ENCODE measurements at places on chromosomes 13 and 19.
A peak's percentile ranks its signal among the peaks of the same experiment; 100 is the strongest.

GRCh38 chr19:44648631-44649251 lies 5.0 kb downstream of the PVR start:
- DNase-seq, result no peak

GRCh38 chr13:85497652-85498051 lies 301.6 kb downstream of the SLITRK6 start:
- DNase-seq, result no peak

- no peak for DNase-seq
Measured at GRCh38 chr13:43830497-43830881, 43.7 kb upstream of the ENOX1 start.

GRCh38 chr13:62432906-62433305 lies 1017.3 kb upstream of the PCDH20 start:
- no peak for DNase-seq

- no peak for DNase-seq
Measured at GRCh38 chr13:49395451-49395865, 48.4 kb downstream of the CAB39L start.

DNA sequence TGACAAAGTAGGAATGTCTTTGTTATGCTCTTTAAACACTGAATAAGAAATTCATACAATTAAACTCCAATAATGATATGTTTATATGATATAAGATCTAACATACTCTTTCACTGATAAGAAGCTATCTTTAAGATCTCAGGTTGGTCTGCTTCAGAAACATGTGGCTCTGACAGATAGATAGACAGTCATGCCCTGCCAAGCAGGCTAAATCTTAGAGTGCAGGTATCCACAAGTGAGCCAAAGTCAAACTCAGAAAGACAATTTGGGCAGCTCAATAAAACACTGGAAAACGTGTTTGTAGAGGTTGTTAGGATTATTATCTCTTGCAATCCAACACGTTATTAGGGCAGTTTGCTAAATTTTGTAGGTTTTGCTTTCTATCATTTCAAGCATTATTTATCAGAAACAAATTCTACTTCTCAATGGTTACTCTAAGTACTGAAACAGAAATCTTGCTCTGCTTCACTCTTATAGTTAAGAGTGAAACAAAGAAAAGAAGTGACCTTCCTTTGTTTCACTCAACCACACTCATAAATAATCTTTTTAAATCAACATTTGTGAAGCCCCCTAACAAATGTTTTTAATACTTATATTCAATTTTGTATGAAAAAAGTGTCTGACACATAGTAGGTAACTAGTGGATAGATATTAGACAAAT lies 1255.6 kb downstream of the DIAPH3 start:
- DNase-seq, result no peak

GRCh38 chr13:91318886-91319285 lies 28.6 kb upstream of the MIR17HG start:
- DNase-seq, result no peak

DNA sequence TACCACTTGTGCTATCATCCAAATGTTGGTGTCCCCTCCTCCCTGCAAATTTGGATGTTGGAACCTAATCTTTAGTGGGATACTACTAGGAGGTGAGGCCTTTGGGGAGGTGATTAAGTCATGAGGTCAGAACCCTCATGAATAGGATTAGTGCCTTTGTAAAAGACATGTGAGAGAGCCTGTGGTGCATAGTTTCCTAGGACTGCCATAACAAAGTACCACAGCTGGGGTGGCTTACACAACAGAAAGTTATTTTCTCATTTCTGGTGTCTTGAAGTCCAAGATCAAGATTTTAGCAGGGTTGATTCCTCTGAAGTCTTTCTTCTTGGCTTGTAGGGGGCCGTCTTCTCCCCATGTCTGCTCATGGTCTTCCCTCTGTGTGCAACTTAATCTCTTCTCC lies 562.6 kb upstream of the ARGLU1 start:
- no peak for DNase-seq

DNA sequence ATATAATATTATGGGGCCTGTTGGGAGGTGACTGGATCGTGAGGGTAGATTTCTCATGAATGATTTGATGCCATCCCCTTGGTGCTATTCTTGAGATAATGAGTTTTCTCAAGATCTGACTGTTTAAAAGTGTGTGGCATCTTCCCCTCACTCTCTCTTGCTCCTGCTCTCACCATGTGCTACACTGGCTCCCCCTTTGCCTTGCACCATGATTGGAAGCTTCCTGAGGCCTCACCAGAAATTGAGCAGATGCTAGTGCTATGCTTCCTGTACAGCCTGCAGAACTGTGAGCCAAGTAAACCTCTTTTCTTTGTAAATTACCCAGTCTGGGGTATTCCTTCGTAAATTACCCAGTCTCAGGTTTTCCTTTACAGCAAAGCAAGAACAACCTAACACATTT lies 1.8 kb upstream of the ZNF599 start:
- DNase-seq, result no peak

DNA sequence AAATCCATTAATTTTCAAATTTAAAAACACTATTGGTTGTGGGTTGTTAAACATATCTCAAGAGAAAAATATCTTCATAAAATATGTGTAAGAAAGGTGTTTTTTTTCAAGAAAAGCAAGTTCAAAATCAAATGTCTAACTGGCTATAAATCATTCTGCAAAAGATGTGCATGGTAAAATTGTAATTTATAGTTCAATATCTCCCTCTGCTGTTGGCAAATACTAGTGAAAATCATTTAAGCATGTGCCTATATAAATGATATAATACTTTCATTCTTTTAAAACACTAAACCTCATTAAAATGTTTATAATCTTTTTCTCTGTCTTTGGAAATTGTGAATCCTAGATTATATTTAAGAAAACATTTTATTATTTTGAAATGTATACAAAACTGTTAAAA lies 17.2 kb upstream of the SLITRK6 start:
- no peak for DNase-seq

DNA sequence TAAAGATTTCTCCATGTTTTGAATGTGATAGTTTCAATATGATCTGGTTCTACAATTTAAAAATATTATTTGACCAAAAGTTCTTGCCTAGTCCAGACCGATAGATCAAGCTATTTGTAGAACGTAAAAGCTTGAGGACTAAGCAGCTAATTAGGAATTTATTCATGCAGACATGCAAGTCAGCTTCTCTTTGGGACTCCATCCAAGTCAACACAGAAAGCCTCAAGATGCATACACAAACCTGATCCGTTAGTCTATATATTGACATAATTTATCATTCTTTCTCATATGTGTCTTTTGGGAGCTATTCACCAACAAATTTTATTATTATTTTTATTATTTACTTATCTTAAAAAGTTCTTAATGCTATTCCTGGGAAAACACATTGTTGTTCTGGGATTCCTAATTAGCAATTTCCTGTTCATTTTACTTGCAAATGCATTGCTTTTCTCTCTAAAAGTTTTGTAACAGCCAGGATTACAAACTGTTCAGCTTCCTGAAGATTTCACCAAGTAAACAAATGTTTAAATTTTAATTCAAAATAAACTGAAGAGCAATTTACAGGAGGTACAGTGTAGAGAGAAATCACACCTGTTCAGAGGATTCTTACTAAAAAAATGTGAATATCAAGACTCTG lies 375.3 kb downstream of the GPC5 start:
- no peak for DNase-seq

- no peak for DNase-seq
Measured at GRCh38 chr13:65133094-65133493, 2097.0 kb downstream of the PCDH9 start.

DNA sequence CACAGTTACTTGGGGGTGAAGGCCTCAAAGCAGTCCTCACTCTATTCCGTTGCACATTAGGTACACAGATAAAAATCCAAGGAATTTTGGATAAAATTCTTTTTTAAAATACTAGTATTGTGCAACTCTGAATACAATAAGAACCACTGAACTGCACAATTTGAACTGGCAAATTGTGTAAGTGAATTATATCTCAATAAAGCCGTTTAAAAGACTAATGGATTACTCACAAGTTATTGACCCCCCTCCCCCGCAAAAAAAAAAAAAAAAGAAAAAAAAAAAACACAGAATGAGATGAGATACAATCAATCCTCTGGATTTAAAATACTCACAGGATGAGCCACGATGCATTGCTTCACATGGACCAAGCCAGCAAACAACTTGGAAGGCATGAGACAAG lies 86.4 kb downstream of the CRYL1 start:
- no peak for DNase-seq

- no peak for DNase-seq
Measured at GRCh38 chr19:42334697-42335373, 9.4 kb downstream of the MEGF8 start.

GRCh38 chr13:24630851-24631620 lies 49.2 kb upstream of the ATP12A start:
- peak; percentile 1 for DNase-seq

- DNase-seq, result no peak
Measured at GRCh38 chr13:91155512-91156114, 191.9 kb upstream of the MIR17HG start.

DNA sequence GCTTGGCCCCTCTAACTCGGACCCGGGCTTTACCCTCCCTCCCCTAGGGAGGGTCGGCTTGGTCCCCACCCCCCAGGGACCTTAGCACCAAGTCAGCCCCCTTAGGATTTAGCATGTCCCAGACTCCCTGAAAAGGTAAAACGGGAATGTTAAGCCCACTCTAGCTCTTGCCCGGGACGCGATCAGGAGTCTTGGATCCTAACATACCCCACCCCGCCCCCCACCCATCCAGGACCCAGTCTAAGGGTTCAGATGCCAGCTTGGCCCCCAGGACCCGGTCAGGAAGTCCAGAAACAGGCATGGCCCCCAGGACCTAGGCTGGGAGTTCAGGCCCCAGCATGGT lies 437 bp downstream of the EPOR start:
- DNase-seq, result no peak

DNA sequence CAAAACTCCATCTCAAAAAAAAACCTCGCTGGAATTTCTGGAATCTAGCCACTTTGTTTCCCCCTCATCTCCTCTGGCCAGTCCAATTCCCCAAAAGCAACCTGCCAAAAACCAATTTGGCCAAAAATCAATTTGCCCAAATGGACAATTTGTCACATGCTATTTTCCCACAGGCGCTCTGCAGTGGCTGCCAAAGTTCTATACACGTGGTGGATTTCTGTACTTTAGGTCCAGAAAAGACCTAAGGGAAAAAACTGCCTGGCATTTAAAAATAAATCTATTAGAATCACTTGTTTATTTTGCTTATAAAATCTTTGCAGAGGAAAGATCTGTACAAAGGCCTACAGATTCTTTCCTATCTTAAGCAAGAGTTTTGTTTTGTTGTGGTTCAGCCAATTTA lies 79.4 kb downstream of the MAP4K1 start:
- no peak for DNase-seq

GRCh38 chr13:76389321-76389720 lies 496.9 kb downstream of the KCTD12 start:
- no peak for DNase-seq

DNA sequence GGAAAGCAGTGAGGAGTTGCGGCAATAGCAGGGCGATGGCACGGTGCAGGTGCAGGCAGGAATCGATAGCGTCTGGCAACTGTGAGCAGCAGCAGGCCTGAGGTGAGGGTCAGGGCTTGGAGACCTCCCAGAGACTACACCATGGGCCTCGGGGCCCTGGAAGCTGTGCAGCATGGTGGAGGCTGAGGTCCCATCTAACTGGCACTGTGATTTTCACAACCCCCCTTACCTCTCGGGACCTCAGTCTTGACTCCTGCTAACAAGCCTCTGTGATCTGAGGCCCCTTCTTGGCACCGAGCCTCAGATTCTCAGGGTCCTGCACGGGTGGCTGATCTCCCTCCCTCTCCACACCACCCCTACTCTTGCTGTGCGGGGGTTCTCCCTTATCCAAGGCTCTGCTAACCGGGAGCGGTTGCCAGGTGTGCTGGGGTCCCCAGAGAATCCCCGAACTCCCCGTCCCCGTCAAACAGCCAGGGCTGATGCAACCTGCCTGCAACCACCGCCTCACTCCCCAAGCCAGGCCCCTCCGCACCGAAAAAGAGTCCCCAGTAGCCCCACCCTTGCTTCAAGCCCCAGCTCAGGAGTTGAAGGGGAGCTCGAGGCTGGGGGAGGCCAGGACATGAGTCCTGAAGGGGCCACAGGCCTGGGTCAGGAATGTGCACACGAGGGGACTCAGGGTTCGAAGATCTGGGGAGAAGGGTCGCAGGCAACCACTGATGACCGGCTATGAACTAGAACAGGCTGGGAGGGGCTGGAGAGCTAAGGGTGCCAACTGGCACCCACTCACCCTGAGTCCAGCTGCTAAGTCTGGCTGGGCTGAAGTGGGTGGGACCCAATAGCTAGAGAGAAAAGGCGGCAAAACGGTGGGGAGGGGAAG lies 4.8 kb upstream of the ATF5 start:
- no peak for DNase-seq

- DNase-seq, result no peak
Measured at GRCh38 chr13:67090856-67091255, 139.3 kb downstream of the PCDH9 start.

GRCh38 chr13:46288570-46289259 lies 77.0 kb downstream of the LRRC63 start:
- peak; percentile 21 for DNase-seq

GRCh38 chr13:44908266-44908665 lies 81.0 kb downstream of the NUFIP1 start:
- DNase-seq, result no peak

- DNase-seq, result no peak
Measured at GRCh38 chr19:8030960-8031359, 21.6 kb upstream of the CCL25 start.

DNA sequence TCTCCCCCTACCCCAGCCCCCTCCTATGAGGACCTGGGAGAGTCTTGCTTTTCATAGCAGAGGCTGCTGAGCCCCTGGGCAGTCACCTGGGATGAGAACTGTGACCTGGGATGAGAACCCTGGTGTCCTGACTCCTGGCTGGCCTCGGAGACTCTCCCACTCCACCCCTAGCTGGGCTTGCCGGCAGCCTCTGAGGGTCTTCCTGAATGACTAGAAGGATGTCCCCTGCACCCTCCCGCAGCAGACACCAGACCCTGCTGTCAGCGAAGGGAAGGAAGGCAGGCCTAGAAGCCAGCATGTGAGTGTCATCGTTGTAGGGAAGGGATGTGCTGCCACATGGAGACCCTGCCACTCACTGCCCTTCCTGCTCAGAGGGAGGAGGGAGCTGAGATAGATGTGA lies 203.4 kb upstream of the ZNF536 start:
- DNase-seq, result no peak

DNA sequence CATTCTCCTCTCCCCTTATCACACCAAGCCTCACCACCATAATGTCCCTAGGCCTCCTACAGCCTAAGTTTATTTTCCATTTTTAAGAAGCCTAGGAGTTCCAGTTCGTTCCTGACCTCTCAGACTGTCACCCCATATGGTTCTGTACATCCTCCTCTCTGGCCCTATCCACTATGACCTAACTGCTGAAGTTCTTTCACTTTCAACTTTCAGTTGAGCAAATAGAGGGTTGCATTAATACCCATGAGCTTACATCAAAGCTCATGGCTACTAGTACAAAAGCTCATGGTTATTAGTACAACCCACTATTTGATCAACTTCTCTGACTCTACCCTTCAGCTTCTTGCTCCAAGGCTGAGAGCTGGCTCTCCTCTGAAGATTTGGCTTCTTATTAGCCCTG lies 72.9 kb downstream of the FGF14 start:
- no peak for DNase-seq
